ENCODE measurements at places on chromosomes 3 and 15.

DNA sequence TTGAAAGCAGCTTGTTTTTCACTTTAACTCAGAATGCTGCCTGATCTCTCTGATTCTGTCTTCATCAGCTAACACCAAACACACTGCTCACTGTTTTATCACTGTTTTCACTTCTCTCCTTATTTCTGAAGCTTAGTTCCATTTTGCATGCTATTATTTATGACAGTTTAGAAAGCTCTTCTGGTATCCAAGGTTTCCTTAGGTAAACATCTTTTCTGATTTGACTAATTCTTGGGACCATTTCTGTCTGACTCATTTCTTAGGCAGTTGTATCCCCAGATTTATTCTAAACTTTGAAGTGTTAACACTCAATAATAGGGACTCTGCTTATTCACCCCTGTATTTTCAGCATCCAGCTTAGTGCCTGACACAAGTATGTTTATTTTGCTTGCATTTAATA lies 167.7 kb downstream of the BCHE start:
- DNase-seq = no peak

DNA sequence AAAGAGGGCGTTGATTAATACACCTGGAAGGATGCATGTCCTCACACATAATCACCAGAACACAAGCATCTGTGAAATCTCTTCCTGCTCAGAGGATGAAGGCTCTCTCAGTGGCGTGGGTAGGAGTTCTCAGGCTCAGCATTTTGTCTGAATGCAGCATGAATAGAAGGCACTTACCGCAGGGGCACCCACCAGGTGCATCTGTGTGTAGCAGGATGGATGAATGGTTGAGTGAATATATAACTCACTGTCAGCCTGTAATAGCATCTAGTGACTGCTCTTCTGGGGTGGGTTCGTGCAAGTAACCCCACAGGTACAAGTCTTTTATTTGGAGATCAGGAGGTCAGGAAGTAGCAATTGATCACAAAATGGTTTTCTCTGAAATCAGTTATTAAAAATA lies 143.0 kb downstream of the SQOR start:
- DNase-seq = no peak

DNA sequence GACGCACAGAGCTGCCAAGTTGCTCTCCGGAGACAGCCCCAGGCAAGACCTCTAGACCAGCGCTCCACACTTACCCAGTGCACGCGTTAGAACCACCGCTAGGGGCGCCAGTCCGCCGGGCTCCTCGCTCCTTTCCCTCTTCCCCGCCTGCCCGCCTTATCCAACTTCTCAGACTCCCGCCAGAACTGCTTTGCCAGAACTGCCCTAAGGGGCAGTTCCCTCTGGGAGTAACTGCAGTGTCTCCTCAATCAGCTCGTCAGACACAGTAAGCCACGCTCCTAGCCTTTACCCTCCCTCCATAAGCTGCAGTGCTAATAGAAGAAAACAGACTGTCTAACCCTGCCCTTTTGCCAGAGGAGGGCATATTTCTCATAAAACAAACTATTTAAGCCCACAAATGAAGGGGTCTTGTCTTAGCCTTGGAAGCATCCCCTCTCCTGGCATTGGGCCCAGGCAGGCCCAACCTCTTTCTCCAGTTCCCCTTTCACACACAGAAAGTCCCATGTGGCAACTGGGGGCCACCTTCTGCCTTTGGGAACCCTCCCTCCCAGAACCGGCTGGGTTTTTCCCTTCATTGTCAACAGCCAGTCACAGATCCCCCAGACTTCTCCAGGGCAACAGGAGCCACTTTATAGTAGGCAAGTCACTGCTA lies 3.7 kb downstream of the BMF start:
- peak; percentile 89 for DNase-seq

DNA sequence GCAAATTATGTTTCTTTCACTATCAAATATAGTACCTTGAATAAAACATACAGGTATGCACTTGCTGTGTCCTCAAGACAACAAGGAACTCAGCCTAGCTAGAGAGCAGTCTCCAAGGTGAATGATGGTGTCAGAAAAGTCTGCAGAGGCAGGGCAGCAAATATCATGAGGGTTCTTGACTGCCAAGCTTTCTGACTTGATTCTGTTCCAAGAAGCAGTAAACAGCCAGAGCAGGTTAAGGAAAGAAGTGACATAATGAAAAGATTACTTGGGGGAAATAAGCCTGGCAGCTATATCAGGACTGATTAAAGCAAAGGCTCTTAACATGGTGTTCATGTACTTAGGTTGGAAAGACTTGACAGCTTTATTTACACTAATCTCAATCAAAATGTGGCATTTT lies 192.2 kb upstream of the GADL1 start:
- DNase-seq = no peak

DNA sequence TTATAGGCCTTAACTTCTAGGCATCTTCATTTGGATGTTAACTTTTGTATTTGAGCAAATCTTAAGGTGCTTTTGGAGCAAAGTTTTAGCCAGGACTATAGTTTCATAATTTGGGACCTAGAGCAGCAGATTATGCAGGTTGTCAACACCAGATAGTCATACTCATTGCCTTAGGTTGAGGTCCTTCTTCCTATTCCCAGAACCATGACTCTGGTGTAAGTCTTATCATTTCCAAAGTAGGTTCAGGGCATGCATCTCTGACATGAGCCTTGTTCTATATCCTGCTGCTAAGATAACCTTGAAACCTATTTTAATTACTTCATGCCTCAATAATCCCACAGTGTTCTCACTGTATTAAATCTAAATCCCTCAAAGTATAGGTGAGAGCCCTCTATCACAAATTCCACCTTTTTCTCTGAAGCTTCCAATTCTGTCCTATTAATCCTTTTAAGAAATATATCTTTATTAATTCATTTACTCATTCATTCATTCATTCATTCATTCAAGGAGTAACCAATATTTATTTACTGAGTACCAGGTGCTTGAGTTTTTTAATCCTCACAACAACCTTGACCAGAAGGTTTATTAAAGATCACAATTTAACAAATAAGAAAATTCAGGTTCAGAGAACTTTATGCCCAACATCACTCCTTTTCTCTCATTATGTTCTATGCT lies 2.7 kb upstream of the FNDC3B start:
- no peak for DNase-seq

GRCh38 chr15:85318048-85318731 lies 62.2 kb upstream of the AKAP13 start:
- peak; percentile 84 for DNase-seq

DNA sequence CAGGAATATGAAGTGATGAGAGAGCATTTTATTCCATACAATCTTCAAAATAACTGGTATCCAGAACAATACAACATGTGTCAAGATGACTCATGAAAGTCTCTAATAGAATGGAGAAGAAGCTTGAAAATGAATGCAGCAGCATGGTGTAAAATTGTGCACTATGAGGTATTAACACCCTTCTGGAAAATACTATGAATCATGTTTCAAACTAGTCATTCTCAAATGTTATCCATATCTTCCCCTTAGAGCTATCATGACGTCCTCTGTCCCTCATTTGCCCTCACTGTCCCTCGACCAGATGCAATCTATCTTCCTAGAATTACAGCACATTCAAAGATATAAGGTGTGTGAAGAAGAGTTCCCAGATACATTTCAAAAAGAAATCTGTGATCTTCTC lies 198.2 kb downstream of the NECTIN3 start:
- no peak for DNase-seq

DNA sequence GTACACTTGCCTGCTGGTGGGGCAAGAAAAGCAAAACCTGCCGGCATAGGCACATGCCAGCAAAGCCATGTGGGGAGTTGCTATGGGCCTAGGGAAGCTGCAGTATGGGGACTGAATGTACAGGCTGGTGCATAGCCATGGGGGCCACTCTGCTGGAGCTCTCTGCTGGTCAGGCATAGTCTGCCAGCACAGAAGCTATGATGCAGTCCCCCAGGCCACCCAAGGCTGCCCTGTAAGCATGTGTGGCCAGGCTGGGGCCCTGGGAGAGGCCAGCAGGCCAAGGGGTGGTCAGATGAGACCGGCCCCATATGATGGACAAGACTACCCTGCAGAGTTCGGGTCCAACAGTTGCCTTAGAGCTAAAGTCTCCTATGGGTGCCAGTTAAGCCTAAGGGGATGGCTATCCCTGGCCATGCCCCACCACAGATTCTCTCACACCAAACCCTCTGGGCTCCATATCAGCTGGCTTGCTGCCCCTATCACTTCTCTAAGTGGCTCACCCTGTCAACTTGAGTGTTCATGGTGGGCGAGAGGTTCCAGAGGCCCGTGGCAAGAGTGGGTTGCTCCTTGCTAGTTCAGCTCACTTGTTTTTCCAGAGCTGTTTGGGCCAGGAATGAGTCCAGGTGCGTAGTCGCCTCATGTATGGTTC lies 41.8 kb downstream of the CEP63 start:
- no peak for DNase-seq

- no peak for DNase-seq
Observed at GRCh38 chr3:25403968-25404367, 24.1 kb upstream of the RARB start.

DNA sequence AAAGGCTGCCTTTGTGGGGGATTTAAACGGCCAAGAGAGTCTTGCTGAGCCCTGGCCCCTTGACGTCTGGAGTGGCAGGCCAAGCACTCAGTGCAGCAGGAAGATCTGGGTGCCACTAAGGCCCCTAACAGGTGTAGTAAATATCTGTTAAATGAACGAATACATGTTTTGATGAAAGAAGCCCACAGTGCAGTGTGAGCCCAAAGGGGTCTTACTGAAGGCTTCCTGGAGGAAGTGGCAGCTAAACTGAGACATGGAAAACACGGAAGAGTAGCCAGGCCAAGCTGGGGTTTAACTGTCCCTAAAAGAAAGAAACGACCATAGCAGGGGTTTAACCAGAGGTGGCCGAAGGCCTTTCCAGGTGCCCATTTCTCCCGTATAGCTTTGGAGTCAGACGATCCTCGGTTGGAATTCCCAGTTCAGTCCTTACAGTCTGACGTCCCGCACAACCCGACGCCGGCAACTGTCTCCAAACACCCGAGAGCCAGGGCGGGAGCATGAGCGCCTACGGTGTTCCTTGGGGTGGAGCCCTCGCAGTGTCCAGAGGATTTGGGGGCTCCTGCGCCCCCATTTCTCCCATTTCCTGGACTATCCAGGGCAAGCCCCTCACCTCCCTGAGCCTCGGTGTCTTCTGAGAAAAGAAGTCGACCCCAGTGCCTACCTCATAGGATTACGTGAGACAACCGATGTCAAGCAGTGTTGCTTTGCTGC lies 910 bp upstream of the ABHD6 start:
- no peak for DNase-seq

- peak; percentile 84 for DNase-seq
Observed at GRCh38 chr15:78811124-78811824, at the start of gene ADAMTS7. Gene ADAMTS7, minus strand, starts transcription at chr15:78811464. Its CDS starts 244 bp downstream, at chr15:78811220.

- peak; percentile 71 for DNase-seq
Observed at GRCh38 chr3:183301937-183302580, 49.0 kb downstream of the B3GNT5 start.

- no peak for DNase-seq
Observed at GRCh38 chr15:67105065-67105951, 39.9 kb downstream of the SMAD3 start.

DNA sequence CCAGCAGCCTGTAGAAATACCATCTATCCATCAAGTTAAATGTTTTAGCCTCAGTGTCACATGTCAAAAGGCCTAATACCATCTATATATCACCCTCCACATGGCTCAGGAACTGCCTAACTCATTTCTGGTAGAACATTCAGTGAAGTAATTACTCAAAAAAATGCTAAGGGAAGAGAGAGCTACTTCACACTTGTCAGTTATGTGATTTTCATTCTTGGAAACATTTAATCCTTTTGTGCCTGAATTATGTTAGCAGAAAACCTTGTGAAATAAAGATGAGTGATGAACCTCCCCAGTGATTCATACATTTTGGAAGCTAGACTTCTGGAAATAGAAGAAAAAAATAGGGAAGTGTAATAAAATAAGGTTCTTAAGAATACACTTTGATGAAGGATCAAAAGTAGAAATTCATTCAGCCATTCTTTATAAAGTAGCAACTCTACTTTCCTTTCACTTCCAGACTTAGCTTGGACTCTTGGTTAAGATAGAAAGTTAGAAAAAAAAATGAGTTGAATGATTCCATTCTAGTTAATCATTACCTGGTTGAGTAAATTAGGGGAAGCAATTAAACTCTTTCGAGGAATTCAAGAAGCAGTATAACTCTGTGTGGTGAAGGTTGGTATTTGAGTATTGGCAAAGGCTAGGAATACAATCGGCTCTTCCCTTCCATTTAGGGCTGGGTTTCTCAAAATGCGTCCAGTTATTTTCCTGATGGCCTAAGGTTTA lies 3.6 kb downstream of the OTOL1 start:
- no peak for DNase-seq

DNA sequence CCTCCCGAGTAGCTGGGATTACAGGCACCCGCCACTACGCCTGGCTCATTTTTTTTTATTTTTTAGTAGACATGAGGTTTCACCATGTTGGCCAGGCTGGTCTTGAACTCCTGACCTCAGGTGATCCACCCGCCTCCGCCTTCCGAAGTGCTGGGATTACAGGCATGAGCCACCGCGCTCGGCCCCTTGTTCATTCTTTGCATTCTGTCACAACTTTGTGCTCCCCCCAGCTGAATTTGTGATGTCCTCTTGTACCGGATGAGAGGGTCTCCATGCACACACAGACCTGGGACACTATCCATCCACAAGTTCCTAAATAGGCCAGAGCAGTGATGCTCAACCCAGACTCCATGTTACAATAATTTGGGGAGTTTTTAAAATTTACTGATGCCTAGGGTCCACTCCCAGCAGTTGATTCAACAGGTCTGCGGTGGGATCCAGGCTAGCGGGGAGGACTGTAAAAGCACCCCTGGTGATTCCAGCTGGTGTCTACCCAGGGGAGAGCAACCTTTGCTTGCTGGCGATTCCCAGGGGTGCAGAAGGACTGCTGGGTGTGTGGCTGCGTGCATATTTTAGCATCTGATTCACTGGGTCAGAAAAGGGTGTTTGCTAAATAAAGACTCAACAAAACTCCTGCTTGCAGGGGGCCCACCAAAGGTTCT lies 1.0 kb downstream of the RASSF1 start:
- peak; percentile 69 for DNase-seq

DNA sequence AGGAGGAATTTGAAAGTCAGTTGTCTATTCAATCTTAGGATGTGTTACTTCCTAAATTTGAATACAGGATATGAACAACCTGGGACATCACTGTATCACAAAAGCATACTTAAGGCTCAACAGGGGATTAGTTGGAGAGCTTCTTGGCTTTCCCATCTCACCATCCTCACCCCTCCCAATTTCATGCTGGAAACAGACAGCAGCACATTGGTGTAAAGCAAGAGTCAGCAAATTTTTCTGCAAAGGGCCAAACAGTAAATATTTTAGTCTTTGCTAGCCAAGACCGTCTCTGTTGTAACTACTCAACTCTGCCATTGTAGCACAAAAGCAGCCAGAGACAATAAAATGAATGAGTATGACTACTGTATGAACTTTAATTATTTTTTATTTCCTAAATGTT lies 94.9 kb downstream of the ERC2 start:
- no peak for DNase-seq

DNA sequence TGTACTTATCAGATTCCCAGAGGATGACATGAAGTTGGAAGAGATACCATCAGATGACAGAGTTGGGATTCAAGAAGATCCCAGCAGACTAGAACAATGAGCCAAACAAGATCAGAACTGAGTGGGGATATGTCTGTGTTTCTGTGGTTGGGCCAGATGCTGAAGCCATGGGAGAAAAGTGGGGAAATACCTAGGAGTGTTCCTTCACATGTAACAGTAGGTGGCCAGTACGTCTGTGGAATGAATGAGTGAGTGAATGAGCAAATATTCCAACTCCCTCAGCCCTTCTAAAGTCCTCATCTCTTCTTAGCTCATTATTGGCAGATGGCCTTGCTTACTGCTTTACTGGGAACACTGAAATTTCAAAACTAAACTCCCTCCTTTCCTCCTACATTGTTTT lies 32.2 kb upstream of the GREM1 start:
- no peak for DNase-seq

GRCh38 chr15:42457445-42458442 lies 33.2 kb downstream of the ZNF106 start:
- no peak for DNase-seq
